ENCODE measurements at places on chromosomes 12 and 14.
A peak's percentile ranks its signal among the peaks of the same experiment; 100 is the strongest.

GRCh38 chr14:101228949-101229541, 325.5 kb upstream of the RTL1 start:
- DNase-seq: no peak

- DNase-seq: no peak
Measured at GRCh38 chr14:92950773-92951172, 27.8 kb downstream of the CHGA start.

DNA sequence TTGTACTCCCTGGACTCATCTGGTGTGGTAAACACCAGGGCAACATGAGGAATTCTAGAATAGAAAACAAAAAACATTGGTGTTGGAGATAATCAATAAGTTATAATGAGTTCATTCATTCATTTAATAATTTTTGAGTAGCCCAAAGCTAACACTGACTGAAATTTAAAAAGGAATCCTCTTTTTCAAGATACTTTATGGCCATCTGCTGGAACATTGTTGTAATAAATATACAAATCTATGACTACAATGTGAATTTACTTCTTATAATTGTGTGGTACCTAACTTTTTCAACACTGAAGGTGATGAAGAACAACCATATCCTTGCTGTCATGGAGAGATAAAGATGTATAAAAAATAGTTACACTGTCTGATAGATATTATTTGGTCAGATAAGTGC, 687.3 kb upstream of the MIS18BP1 start:
- DNase-seq: no peak

DNA sequence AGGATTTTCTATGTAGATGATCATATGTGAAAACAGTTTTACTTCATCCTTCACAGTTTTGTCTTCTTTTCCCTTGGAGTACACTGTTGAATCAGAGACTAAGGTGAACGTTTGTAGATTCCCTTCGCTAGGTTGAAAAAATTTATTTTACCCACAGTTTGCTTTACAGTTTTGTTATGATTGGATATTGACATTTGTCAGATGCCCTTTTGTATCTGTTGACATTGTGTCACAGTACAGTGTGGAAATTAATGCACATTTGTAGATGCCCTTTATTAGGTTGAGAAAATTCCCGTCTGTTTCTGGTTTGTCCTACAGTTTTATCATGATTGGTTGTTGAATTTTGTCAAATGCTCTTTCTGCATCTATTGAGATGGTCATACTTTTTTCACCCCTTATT, 13.3 kb downstream of the G2E3 start:
- no peak for DNase-seq

DNA sequence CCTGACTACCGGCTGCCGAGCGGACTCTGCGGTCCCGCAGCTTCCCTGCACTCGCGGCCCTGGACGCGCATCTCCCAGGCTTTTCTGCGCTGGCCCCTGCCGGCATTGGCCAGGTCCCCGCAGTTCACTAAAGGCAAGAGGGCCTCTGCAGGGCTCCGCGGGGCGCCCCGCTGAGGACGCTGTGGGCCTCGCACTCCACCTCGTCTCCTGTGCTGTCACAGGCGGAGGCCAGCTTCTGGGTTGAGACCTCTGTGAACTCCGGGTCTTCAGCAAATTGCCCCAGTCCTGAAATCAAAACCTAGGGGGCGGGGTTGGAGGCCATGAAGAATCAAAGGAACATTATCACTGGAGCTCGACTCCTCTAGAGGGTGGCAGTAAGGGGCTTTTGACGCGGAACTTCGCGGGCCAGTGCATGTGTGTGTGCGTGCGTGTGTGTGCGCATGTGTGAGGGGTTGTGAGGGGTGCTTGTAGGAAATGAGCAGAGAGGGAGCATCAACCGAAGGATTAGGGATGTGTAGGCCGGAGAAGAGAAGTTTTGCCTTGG, 68.5 kb upstream of the CAPRIN2 start:
- no peak for DNase-seq

- DNase-seq: no peak
Measured at GRCh38 chr12:99387661-99388060, 259.9 kb upstream of the GARIN6 start.

GRCh38 chr14:34171431-34172172, 220.7 kb upstream of the EGLN3 start:
- DNase-seq: no peak

- no peak for DNase-seq
Measured at GRCh38 chr14:81366214-81366613, 33.9 kb downstream of the STON2 start.

DNA sequence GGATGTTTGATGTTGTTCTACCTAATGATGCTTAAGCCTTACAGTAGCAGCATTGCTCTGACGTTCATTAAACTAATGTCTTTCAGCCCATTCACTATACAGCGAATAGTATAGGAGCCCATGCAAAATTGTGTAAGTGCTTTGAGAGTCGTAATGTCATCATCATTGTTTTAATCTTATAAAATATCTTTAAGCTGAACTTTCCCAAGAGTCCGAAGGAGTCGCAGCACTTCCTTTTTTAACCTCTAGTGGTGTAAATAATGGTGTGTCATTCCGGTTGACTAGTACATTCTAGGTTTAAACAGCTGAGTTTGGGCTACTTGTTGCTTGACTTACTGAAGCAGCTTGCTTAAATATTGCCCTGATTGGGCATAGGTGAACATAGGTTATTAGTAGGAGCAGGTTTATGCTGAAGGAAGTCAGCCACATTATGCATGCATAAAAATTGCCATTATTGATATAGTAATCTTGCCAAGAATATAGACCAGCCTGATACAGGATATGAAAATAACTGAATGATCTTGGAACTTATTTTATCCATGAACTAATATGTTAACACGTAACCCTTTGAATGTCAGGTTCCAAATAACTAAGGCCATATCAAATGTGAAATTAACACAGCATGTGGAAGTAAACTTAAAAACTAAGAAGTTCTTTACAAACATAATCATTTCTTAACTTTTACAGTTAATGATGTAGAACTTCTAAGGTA, 2.6 kb downstream of the WNK1 start:
- DNase-seq: peak; percentile 24

DNA sequence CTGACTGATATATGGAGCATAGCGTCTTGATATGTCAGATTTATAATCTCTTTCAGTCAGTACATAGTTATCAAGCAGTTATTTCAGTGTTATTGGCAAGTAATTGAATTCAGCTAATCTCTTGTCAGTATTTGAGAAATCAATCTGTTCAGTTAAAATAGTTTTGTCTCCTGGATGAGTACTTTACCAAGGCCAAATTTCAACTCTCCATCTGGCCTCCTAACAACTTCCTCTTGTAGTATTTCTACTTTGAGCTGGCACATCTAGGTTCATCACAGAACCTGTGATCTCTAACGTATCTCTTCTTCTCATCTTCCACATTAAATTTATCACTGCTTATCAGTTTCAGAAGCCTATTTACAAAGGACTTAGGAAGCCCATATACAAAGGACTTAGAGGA, 690.5 kb downstream of the C12orf50 start:
- DNase-seq: no peak
